T-cell (primary cell): ENCODE measurements at places on chromosomes 3 and 15.

GRCh38 chr3:192645437-192645836, 81.9 kb downstream of the FGF12 start:
- DNase-seq = no peak

- peak; percentile 25 for DNase-seq
Measured at GRCh38 chr3:45546716-45547701, 47.5 kb upstream of the LIMD1 start.

DNA sequence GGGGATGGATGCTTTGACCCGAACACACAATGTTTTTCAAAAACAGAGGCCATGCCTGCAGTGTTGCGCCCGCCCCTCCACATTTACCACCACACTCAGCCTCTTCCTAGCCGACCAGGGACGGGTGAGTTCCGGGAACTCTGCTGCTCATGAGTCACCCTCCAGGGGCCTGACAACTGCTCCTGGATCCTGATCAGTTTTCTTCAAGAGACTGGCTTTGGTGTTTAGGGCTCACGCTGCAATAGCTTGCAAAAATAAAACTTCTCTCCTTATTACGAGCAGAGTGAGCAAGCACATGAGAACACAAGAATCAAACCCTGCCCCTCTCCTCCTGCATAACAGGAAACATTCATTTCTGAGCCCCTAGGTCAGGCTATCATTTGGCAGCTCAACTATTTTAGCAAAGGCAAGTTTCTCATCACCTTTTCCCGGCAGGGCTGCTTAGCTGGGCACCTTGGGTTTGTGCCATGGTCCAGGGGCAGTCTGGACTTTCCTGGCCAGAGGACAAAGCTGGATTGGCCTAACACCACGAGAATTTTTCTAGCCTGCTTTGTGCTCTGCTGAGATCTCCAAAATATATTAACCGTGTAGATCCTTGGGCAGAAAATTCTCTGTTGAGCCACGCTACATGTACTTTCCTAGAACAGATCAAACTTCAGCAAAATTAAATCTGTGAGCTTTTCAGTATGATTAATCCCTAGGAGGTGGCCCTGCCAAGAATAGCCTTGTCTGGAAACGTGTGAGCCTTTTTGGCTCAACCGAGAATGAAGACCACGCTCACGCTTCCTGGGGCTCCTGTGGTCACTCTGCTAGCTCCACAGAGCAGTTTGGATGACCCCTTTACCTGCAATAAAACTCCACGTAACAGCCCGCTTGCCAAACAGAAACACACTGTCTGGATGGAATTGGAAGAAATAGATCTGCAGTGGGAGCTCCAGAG, 52.7 kb upstream of the SPATA12 start:
- DNase-seq = no peak

- DNase-seq = no peak
Measured at GRCh38 chr3:11591002-11591355, 52.7 kb downstream of the VGLL4 start.

DNA sequence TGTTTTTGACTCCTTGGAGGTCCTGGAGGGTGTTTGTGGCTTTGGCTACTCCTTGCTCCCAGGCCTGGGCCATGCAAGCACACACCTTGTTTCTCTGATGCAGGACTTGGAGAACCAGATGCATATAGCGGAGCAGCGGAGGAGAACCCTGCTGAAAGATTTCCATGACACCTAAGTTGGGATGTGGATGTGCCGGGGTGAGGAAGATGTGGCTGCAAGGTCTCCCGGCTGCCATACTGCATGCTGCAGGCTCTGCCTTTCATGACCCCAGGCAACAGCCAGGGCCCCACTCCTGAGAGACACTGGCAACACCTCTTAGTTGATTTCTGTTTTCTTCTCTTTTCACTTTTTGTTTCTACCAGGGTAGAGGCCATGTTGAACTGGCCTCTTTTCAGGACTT, 6.9 kb upstream of the P4HTM start:
- no peak for DNase-seq

DNA sequence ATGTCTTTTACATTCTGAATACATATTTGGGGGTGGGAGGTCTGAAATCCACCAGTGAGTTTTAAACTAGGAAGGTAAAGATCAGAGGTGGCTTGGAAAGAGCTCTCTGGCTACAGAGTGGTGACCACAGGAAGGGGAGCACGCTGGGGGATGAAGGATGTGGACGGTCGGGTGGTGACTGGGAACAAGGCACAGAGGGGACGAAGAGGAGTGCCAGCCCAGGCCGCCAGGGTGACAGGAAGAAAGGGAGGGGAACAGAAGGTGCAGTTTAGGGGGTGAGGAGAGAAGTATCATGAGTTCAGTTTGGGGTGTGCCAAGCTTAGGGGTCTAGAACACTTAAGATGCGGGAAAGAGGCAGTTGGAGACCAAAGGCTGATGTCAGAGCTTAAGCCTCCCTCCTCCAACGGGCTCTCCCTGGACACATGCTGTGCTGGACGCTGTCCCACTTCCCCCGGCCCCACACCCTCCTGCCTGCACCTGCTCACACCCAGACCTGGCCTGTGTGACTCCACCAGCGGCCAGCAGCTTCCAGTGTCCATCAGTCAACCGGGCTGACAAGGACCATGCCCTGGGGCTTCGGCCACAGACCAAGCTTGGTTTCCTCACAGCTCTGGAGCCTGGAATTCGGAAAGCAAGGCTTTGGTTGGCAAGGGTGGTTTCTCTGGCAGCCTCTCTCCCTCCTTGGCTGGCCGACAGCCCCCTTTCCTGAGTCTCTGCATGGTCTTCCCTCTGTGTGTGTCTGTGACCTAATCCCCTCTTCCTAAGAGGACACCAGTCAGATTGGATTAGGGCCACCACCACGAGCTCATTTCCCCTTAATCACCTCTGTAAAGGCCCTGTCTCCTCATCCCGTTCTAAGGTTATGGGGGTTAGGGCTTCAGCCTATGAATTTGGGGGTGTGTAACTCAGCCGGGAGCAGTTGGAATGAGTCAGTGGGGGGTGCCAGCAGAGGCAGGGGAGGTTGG, 120.4 kb upstream of the IQSEC1 start:
- DNase-seq = no peak

GRCh38 chr3:101780661-101781060, 1.6 kb downstream of the NXPE3 start:
- DNase-seq = no peak

GRCh38 chr3:132348531-132348930, 31.3 kb downstream of the ACP3 start:
- no peak for DNase-seq

GRCh38 chr3:162175878-162176277, 679.3 kb downstream of the OTOL1 start:
- DNase-seq = no peak

- no peak for DNase-seq
Measured at GRCh38 chr15:85813234-85813633, 18.5 kb upstream of the KLHL25 start.

- DNase-seq = no peak
Measured at GRCh38 chr15:73286311-73286710, 82.4 kb downstream of the HCN4 start.

GRCh38 chr3:171317171-171317570, 143.0 kb downstream of the TNIK start:
- no peak for DNase-seq

GRCh38 chr3:152222327-152222726, 46.4 kb upstream of the MBNL1 start:
- no peak for DNase-seq

DNA sequence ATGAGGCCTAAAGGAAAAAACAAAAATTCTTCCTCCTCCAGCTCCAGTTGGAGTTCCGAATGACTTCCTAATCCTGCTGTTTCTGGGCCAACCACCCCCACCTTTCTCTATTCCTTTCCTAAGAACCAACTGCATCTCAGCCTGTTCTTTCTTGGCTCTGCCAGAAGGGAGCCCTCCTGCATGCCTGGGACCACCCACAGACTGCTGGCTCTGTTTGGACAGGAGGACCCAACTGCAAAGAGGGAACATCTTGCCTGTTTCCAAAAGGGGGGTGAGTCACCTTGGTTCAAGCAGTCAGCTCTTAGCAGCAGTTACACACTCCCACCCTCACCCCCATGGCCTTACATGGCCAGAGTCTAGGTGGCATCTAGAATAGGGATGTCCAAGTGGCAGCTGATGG, 116.0 kb upstream of the PRICKLE2 start:
- DNase-seq = no peak

GRCh38 chr15:89406940-89407607, 72.5 kb upstream of the POLG start:
- DNase-seq = no peak

DNA sequence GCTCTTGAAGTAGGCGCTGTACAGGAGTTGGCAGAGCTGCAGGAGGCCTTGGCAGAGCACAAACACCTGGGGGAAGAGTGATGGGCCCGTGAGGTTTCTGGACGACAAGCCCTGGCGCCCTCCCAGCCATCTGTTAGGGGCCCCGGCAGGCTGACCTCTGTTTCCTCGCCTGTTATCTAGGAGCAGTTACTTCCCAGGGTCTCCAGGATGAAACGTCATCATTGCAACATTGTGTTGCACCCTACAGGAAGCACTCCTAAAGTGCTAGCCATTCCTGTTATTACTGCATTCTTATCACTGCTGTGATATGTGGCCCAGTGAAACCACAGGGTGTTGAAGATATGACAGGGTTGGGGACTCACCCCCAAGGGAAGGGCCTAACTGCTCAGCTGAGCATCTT, 50.2 kb downstream of the SLCO2A1 start:
- no peak for DNase-seq

- no peak for DNase-seq
Measured at GRCh38 chr3:108287146-108287545, 9.2 kb upstream of the HHLA2 start.

GRCh38 chr15:74784426-74785193, 2.7 kb downstream of the CSK start:
- no peak for DNase-seq

- no peak for DNase-seq
Measured at GRCh38 chr3:122661633-122662032, 19.0 kb upstream of the PARP14 start.

GRCh38 chr3:188583341-188584161, 429.6 kb downstream of the LPP start:
- DNase-seq = no peak

DNA sequence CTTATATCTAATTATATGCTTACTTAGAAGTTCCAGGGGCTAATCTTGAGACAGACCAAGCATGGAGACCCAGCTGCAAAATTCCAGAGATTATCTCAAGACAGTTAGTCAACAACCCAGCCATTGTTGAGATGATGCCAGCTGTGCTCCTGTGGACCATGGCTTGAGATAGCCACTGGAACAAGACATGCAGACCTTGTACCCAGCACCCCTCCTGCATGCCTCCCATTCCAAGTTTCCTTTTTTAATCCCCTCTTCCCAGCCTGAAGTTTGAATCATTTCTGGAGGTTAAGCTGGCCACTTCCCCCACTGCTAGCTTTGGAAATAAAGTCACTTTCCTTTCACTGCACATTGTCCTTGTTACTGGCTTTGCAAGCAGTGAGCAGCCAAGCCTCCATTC, 53.8 kb downstream of the IMPG2 start:
- DNase-seq = no peak

GRCh38 chr3:131403216-131403895, 21.8 kb downstream of the NUDT16 start:
- no peak for DNase-seq

DNA sequence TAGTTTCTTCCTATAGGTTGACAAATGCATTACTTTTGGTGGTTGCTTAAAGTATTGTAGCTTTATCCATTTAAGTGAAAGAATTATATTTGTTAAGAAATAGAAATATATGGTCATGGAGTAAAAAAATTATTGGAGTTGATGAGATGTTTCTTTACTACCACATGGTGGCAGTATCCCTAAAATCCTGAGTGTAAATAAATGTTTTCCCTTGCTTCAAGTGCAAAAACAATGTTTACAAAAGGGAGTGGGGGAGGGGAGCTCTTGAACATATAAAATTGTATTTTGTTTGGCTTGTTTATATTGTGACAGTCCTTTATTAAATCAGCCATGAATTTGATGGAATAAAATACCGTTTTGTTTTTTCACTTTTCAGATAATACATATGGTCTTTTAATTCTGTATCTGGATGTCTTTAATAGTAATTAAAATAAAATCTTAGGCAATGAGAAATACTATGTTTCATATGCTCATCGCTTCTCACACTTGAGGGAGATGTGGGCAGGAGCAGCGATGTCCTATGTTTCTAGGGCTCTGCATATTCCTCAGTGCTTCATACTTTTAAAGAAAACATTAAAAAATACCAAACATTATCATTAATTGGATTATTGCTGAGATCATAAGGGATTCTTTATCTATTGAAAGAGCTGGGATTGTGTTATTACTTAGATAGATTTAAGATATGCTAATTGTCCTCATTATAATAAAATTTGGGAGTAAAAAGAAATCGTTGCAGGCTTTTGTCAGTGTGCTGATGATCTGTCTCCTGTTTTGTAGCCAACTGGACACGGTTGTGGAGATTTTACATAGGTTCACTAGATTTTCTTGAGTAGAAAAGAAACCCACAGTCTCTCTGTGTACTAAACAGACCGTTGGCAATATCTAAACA, 349.7 kb downstream of the TUSC7 start:
- DNase-seq = no peak

DNA sequence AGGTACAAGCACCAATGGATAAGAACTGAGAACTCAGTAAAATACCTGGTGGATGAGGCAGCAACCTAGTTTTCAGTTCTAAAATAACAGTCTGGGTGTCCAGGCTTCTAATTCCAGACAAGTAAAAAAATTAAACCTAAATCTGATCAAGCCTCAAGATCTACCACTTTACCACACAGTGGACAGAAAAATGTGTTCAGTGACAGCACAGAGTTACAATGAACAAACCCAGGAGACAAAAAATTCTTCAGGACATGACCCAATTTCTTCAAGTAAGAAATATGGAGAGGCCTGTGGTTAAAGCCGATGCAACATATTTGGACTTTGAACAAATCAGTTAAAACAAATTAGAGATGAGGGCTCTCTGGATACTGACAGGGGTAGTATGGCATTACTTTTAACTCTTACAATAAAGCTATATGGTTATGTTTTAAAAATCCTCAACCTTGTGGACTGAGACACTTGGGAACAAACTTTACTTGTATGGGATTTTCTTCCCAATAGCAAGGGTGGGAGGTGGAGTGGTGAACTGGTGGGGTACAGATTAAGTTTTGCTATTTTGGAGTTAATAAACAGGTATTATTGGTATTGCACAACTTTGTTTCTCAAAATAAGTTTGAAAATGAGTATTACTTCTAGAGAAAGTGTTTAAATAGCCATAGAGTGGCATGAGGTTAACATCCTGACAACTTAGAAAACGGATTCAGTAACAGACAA, 14.2 kb downstream of the CCNL1 start:
- DNase-seq = no peak

DNA sequence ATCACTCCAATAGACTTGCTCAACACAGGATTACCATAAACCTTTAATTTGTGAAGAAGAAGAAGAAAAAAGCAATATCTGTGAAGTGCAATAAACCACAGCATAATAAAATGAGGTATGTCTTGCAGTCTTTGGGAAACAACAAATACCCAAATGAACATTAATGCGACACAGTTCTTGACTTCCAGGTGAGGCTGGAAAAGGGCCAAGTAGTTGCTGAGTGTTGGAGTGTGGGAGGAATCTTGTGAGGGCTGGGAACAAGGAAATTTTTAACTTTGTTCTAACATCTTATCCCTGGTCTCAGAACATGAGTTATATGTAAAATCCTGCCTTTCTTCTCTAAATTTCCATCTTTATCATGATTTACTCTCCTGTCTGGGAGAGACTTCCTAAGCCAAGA, 206.5 kb downstream of the DTWD1 start:
- no peak for DNase-seq

- no peak for DNase-seq
Measured at GRCh38 chr15:38545179-38545578, 19.4 kb downstream of the RASGRP1 start.
